ENCODE measurements at places on chromosomes 1 and 21.

DNA sequence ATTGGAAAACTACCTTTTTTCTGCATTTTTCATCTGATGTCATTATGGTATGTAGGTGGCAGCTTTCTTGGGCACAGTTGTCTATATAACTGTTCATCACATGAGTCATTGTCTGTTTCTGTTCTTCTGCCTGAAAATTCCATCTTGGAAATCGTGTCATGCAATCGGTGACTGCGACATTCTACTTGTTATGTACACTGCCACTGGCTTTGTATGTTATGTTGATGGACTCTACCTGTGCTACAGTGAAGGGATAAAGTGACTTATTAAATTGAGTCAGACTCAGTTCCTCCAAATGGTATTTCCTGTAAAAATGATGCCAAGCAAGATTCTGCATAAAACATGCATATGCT is 8.6 kb downstream of the SMAP2 start:
- H3K27ac ChIP-seq = no peak overlapping the region
- DNase-seq = no peak
- peaks cover 15% of the 10 kb centered on the region for H3K4me1 ChIP-seq
- H3K27me3 ChIP-seq = no peaks in the 10 kb centered on the region

DNA sequence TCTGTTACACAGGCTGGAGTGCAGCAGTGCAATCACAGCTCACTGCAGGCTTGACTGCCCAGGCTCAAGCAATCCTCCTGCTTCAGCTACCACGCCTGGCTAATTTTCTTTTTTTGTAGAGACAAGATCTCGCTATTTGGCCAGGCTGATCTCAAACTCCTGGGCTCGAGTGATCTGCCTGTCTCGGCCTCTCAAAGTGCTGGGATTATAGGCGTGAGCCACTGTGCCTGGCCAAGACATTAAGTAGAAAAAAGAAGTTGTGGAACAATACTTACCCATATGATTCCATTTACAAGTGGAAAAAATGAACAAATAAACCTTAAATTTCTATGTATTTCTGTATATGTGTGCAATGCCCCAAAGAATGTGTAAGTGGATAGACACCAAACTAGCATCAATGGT is 30.3 kb upstream of the ID3 start:
- no peak overlapping the region for H3K27ac ChIP-seq
- no peaks in the 10 kb centered on the region for H3K27me3 ChIP-seq
- no peaks in the 10 kb centered on the region for H3K4me1 ChIP-seq
- no peak overlapping the region for H3K4me3 ChIP-seq
- DNase-seq = no peak
- H3K36me3 ChIP-seq = no peaks in the 10 kb centered on the region

DNA sequence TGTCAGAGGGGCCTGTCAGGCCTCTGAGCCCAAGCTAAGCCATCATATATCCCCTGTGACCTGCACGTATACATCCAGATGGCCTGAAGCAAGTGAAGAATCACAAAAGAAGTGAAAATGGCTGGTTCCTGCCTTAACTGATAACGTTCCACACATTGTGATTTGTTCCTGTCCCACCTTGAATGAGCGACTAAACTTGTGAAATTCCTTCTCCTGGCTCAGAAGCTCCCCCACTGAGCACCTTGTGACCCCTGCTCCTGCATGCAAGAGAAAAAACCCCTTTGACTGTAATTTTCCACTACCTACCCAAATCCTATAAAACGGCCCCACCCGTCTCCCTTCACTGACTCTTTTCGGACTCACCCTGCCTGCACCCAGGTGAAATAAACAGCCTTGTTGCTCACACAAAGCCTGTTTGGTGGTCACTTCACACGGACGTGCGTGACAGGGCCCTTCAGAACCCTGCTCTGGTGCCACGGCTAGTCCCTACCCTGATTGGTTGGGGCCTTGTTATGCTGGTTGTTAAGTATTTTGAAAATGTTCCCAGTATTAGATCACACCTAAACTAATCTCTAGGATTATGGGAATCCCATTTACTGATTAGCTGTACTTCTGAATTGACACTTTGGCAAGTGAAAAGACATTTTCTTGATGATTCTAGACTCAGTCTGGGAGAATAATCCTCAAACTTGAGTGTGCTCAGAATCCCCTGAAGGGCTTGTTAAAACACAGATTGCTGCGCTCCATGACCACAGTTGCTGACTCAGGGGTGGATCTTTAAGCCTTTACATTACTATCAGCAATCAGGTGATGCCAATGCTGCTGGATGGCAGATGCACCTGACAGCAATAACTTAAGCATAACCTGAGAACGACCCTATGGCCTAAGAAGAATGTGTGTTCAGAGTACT is 28.8 kb upstream of the SPATA6 start:
- H3K27me3 ChIP-seq = peaks cover 2% of the 10 kb centered on the region
- no peaks in the 10 kb centered on the region for H3K36me3 ChIP-seq
- H3K4me3 ChIP-seq = no peak overlapping the region
- peaks cover 4% of the 10 kb centered on the region for H3K4me1 ChIP-seq

DNA sequence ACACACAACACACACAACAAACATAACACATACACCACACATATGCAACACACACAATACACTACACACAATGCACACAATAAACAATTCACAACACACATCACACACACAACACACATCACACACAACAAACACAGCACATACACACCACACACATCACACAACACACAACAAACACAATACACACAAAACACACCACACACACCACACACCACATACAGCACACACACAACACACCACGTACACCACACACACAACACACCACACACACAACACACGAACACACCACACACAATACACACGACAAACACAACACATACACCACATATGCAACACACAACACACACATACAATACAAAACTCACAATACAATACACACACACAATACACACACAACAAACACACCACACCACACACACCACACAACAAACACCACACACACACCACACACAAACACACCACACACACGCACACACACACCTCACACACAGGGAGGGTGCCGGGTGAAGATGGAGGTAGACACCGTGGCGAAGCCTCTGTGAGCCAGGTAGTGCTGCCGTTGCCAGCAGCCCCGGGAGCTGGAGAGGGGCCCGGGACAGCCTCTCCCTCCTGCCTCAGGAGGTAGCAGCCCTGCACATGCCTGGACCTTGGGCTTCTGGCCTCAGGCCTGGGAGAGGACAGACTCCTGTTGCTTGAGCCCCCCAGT is 30.4 kb upstream of the C1orf174 start:
- H3K4me1 ChIP-seq = no peaks in the 10 kb centered on the region
- DNase-seq = no peak

DNA sequence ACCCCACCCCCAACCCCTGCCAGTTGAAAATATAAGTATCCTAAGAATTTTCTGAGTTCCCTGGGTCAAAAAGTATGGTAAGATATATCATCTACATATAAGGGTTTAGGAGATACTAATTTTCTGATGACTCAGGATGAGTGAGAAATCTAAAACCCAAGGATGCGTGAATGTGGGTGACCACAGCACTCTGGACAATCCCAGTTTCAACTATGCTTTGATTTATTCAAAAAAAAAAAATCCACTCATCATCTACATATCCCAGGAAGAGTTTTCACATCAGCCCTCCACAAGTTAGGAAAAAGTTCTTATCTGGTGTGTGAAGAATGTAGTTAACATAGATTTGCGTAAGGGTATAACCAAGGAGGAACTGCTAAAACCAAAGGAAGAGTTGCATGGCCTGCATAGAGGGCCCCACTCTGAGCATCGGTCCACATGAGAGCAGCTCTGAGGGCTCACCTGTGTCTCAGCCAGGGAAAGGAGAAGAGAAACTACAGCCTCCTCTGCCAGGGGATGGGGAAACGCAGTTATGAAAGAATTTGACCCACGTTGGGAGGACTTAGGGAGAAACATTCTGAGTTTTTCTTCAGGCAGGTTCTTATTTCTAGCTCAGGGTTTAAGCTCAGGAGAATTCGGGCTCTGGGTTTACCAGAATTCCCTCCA is 18.8 kb downstream of the LAMB3 start:
- peaks cover 84% of the 10 kb centered on the region for H3K36me3 ChIP-seq
- H3K27ac ChIP-seq = no peak overlapping the region
- no peaks in the 10 kb centered on the region for H3K27me3 ChIP-seq
- H3K4me3 ChIP-seq = no peak overlapping the region
- DNase-seq = no peak

GRCh38 chr1:145892486-145893087 is 6.9 kb upstream of the ANKRD35 start:
- DNase-seq = no peak
- no peak overlapping the region for H3K4me3 ChIP-seq
- peaks cover 13% of the 10 kb centered on the region for H3K4me1 ChIP-seq
- H3K27ac ChIP-seq = peak overlapping the region; percentile 66
- H3K36me3 ChIP-seq = no peaks in the 10 kb centered on the region
- no peaks in the 10 kb centered on the region for H3K27me3 ChIP-seq

DNA sequence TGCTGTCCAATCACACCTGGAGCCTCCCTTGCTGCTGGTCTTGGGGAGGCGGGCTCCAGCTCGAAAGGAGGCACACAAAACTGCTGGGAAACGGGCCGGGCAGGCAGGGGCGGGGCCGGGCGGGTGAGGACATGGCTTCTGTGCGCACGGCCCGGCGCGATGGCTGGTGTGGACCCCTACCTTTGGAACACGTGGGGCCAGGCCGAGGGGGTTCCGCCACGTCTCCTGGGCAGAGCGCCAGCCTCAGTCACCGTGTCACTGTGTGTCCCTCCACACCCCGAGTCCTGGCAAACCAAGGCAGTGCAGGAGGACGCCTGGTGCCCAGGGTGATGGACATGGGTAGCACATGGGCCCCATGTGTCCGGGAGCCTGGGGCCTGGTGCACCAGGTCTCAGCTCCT is 42.0 kb upstream of the ADARB1 start:
- peaks cover 6% of the 10 kb centered on the region for H3K4me1 ChIP-seq
- H3K27ac ChIP-seq = no peak overlapping the region
- H3K27me3 ChIP-seq = peaks cover 9% of the 10 kb centered on the region
- H3K4me3 ChIP-seq = no peak overlapping the region
- H3K36me3 ChIP-seq = no peaks in the 10 kb centered on the region

- H3K36me3 ChIP-seq = no peaks in the 10 kb centered on the region
- no peaks in the 10 kb centered on the region for H3K27me3 ChIP-seq
- no peak for DNase-seq
- H3K4me3 ChIP-seq = no peak overlapping the region
These were observed 24.3 kb upstream of the PLEKHG5 start for GRCh38 chr1:6515771-6516170.

- DNase-seq = no peak
- H3K27me3 ChIP-seq = no peaks in the 10 kb centered on the region
- H3K27ac ChIP-seq = no peak overlapping the region
- peaks cover 8% of the 10 kb centered on the region for H3K4me1 ChIP-seq
These were observed 18.1 kb downstream of the CITED4 start for GRCh38 chr1:40844079-40844478.

GRCh38 chr1:34591751-34592629 is 162.9 kb upstream of the GJB5 start:
- no peak overlapping the region for H3K27ac ChIP-seq
- DNase-seq = no peak
- H3K4me1 ChIP-seq = peaks cover 1% of the 10 kb centered on the region
- H3K36me3 ChIP-seq = no peaks in the 10 kb centered on the region
- no peaks in the 10 kb centered on the region for H3K27me3 ChIP-seq

GRCh38 chr1:13826591-13826990 is 126.6 kb downstream of the PRDM2 start:
- peaks cover 2% of the 10 kb centered on the region for H3K36me3 ChIP-seq
- no peak overlapping the region for H3K27ac ChIP-seq
- peaks cover 14% of the 10 kb centered on the region for H3K27me3 ChIP-seq
- H3K4me1 ChIP-seq = peaks cover 14% of the 10 kb centered on the region
- DNase-seq = peak; percentile 74
- no peak overlapping the region for H3K4me3 ChIP-seq

GRCh38 chr1:177620636-177621190 is 349.1 kb downstream of the SEC16B start:
- no peak overlapping the region for H3K4me3 ChIP-seq
- H3K4me1 ChIP-seq = no peaks in the 10 kb centered on the region
- H3K27me3 ChIP-seq = peaks cover 2% of the 10 kb centered on the region
- no peak for DNase-seq
- no peaks in the 10 kb centered on the region for H3K36me3 ChIP-seq

DNA sequence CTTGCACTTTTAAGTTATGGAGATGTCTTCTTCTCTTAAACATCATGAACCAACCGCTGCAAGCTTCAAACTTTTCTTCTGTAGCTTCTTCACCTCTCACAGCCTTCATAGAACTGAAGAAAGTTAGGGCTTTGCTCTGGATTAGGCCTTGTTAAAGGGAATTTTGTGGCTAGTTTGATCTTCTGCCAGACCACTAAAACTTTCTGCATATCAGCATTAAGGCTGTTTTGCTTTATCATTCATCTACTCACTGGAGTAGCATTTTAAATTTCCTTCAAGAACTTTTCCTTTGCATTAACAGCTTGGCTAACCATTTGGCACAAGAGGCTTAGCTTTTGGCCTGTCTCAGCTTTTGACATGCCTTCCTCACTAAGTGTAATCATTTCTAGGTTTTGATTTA is 43.0 kb upstream of the RGL1 start:
- H3K4me3 ChIP-seq = no peak overlapping the region
- no peak for DNase-seq
- H3K36me3 ChIP-seq = no peaks in the 10 kb centered on the region

DNA sequence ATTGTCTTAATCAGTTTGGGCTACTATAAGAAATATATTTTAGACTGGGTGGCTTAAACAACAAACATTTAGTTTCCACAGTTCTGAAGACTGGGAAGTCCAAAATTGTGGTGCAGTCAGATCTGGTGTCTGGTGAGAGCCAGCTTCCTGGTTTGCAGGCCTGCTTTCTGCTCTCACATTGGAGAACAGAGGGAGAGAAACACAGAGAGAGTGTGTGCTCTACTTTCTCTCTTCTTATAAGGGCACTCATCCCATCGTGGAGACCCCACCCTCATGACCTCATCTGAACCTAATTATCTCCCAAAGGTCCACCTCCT is 4.1 kb downstream of the LEPR start:
- DNase-seq = no peak
- H3K36me3 ChIP-seq = peaks cover 36% of the 10 kb centered on the region
- no peak overlapping the region for H3K4me3 ChIP-seq
- H3K27ac ChIP-seq = no peak overlapping the region
- H3K4me1 ChIP-seq = peaks cover 8% of the 10 kb centered on the region

DNA sequence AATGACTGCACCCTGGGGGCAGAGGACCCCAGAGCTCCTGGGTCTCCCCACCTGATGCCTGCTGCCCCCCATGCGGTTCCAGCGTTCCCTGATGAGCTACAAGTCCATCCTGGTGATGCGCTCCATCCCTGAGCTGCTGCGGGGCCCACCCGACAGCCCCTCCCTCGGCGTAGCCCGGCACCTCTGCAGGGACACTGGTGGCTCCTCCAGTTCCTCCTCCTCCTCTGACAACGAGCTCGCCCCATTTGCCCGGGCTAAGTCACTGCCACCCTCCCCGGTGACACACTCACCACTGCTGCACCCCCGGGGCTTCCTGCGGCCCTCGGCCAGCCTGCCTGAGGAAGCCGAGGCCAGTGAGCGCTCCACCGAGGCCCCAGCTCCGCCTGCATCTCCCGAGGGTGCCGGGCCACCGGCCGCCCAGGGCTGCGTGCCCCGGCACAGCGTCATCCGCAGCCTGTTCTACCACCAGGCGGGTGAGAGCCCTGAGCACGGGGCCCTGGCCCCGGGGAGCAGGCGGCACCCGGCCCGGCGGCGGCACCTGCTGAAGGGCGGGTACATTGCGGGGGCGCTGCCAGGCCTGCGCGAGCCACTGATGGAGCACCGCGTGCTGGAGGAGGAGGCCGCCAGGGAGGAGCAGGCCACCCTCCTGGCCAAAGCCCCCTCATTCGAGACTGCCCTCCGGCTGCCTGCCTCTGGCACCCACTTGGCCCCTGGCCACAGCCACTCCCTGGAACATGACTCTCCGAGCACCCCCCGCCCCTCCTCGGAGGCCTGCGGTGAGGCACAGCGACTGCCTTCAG is 35.5 kb downstream of the TRIM11 start:
- H3K4me1 ChIP-seq = peaks cover 46% of the 10 kb centered on the region
- peaks cover 9% of the 10 kb centered on the region for H3K36me3 ChIP-seq
- peak; percentile 80 for DNase-seq
- H3K4me3 ChIP-seq = peak overlapping the region; percentile 55
